ENCODE measurements at places on chromosomes 4 and X.

- DNase-seq: no peak
Observed at GRCh38 chr4:72779241-72779640, 210.2 kb upstream of the ADAMTS3 start.

GRCh38 chr4:109291707-109292238 lies 10.7 kb downstream of the COL25A1 start:
- no peak for DNase-seq

GRCh38 chr4:25271866-25272265 lies 38.0 kb downstream of the PI4K2B start:
- no peak for DNase-seq

DNA sequence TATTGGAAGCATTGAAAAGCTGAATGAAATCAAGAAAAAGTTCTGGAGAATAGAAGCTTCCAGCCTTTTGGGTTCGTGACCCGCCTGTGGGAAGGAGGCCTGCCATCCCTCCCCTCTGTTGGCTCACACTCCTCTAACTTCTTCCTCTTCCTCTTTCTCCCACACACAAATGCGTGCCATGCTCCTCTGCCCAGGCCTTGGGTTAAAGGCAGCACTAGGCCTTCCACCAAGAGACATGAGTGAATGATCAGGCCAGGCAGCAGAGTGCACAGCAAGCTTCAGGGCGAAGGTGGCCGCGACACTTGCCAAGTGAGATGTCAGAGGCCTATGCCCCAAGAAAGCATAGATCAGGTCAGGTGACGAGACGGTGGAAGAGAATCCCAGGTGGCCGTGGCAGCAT lies 38.4 kb downstream of the FAM193A start:
- no peak for DNase-seq

- no peak for DNase-seq
Observed at GRCh38 chr4:7655511-7656243, 220.9 kb upstream of the PSAPL1 start.

DNA sequence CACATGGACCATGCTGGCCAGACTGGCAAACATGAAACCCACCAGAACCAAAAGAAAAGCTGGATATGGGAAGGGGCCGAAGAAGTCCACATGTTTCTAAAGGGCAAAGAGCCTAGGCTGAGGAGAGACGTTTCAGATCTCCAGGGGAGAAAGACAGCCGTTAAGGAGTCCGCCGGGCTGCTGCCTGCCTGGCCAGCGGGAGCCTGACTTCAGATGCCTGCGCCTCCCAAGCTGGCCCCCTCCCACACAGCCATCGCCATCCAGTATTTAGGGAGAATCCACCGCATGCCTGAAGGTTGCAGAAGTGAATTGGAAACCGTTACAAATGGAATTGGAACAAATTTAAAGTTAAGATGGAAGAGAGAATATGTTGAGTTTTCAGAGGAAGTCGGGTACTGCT lies 2.9 kb downstream of the TBL1X start:
- DNase-seq: no peak

GRCh38 chr4:184503869-184504300 lies 29.5 kb upstream of the IRF2 start:
- no peak for DNase-seq

DNA sequence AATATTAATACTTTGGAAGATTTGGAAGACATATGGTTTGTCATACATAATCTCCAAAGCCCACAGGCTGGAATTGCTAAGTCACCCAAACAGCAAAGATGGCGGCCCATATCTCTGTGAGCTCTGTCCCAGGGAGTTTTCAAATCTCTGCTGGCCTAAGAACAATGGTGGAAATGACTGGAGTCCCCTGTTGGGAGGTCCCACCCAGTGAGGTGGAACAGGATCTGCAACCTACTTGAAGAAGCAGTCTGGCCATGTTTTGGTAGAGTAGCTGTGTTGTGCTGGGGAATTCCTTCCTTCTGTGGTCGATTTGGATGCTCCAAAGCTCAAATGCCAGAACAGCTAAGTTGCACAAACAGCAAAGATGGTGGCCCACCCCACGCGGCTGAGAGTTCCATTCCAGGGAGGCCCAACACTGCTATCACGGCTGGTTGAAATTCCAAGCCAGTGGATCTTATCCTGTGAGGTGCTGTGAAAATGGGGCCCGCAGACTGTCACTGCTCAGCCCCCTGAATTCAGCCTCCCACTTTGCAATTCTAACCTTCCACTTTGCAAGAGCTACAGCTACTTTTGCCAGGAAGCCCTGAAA lies 3.2 kb upstream of the UGT2B7 start:
- DNase-seq: no peak

DNA sequence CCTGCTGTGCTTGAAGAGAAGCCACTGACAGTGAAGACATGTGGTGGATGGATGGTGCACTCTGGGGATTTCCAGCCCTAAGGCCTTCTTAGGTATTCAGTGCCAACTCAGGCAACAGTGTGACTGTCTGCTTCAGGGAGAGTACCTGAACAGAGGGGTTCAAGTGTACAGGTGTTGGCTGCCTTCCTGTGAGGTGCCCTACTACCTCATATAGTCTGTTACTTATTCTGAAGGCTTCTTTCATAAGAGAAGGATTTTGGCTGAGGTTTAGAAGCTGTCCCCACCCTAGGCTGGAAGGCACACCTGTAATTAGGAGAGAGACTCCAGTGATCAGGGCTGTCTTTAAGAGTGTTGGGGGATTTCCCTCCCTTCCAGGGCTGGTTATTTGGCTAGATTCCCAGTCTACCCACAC lies 1.8 kb downstream of the FTHL17 start:
- DNase-seq: no peak

GRCh38 chr4:2937146-2937857 lies 25.9 kb downstream of the NOP14 start:
- no peak for DNase-seq

- no peak for DNase-seq
Observed at GRCh38 chr4:185700048-185700447, 111.9 kb downstream of the SORBS2 start.

DNA sequence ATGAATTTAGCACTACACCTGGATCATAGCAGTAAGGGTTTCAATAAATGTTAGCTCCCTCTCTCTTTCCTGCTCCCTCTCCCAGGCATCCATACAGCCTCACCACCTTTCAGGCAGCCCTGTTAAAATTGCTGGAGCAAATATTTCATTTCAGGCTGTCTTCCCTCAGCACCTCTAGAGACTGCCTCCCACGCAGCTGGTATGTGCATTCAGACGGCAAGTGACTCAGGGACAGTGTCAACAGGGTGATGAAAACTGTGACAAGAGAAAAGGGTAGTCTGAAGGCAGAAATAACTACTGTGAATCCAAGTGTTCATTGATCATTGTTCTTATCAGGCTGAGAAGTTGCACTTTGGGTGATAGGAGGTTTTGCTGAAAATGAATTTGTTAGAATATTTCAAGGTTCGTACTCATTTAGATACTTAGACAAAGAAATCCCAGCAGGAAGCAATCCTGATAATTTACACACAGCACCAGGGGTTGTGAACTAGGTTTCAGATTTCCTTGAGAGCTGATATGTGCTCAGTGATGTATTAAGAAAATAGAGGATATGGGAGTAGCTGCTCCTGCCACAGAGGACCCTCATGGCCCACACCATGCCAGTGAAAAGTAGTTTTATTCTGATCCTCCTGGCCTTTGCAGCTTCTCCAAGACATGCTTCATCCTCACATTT lies 424.2 kb downstream of the FGF13 start:
- no peak for DNase-seq

GRCh38 chr4:127622921-127623796 lies 9.6 kb upstream of the INTU start:
- no peak for DNase-seq

DNA sequence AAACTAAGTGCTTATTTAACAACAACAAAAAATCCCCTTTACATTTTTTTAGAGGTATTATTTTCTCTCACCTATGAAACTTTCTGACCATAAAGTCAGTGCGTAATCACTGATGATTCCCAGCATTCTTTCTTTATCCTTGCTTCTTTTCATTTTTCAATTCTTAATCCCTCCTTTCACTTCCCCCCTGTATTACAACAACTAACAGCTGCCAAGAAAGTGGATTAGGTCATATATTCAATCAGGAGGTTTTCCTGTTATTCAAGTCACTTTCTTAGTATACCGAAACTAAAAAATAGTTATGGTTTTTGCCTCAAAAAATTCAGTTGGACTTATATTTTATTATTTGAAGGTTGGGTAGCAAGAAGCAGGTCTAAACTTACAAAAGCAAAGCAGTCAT lies 2.1 kb upstream of the STAP1 start:
- DNase-seq: no peak
